ENCODE measurements at places on chromosomes 3 and 15.

GRCh38 chr3:192850451-192850981, 67.1 kb downstream of the MB21D2 start:
- no peak for DNase-seq

DNA sequence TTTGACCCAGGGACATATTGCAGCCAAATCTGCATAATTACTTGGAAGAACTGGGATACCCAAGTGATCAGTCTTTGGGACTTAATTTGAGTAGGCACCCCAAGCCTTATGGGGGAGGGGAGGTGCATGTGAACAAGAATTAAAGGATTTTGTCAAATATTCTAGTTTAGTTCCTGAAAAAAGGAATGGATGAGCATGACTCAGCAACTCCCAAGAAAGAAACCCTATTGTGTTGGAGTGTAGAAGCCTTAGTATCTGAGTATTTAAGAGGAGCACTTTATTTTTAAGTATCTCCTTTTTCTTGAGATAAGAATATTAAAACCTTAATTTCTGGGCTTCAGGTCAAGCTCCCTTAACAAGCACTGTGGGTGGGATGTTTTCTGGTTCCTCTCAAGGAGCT, 222.4 kb downstream of the CD47 start:
- no peak for DNase-seq

- DNase-seq: no peak
Measured at GRCh38 chr3:43953814-43954692, 263.3 kb downstream of the ABHD5 start.

DNA sequence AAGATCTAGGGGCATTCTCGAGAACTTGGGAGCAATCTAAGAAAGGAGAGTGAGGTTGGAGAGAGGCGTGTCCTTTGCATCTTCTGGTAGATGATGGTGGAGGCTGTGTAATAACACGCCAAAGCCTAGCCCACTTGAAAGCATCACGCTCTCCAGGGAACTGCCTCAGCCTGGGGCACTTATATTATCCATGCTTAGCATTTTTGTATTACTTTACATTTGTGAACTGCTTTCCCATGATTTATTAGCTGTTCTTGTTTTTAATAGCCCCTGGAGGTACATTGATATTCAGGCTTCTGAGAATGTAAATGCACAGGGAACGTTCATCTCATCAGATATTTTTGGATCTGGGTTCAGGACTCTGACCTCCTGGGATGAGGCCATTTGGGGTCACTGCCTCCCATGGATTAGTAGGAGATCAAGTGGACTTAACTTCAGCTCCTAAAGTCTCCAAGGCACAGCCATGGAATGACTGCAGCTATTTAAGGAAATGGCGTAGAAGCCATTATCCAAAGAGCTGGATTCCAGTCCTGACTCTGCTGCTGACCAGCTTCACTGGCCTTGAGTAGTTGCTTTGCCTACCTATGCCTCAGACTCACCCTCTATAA, 124.9 kb downstream of the LPP start:
- DNase-seq: no peak

DNA sequence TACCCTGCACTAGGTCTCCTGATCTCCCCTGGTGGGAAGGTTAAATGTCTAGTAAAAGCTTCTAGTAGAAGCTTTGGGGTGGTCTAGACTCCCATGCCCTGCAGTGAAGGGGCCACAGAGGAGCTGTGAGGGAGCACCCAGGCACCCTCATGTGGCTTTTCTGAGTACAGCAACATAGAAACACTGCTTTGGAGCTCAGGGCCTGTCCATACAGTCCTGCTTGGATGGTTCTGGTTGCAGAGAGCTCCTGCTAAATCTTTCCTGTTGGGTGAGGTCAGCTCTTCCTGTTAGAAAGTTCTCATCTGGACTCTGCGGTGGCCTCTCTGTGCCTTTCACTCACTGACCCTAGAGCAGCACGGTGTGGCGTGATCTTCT, 47.8 kb downstream of the GPD1L start:
- DNase-seq: no peak

DNA sequence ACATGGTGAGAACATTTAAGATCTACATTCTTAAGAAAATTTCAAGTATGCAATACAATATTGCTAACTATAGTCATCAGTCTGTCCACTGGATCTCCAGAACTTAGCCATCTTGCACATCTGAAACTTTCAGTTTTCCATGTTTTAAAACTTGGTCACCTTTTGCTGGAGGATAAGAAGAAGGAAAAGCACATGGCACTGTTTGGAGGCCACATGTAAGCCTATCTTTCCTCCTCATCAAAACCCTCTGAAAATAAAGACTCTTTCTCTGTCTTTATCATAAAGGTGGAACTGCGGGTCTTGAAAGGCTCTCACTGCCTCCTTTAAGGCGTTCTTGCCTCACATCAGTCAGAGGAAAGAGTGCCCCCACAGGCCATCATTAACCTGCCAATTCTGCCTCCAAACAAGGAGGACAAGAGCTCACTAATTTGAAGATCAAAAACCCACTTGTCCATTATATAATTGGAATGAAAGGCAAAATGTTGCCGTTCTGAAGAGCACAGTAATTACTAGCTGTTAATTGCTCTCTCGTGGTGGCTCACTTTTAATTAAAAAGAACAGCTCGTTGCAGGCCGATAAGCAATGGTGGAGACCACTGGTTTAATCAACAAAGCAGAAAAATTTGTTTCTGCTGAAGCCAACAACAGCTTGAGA, 157.8 kb downstream of the MECOM start:
- no peak for DNase-seq

DNA sequence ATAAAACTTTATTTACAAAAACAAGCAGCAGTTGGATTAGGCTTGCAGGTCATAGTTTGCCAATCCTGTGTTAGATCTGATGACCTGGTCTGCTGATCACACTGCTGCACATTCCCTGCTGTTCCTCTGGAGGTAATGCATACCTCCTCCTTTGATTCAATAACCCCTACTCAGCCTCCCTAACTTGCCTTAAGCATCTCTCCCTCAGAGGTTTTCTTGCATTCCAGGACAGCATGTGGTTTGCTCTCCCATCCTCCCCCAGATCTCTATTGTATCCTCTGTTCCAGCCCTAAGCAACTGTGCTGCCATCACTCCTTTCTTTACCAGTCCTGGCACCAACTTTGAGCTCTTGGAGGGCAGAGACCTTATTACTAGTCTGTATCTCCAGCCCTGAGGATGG, 63.4 kb downstream of the CACNA2D3 start:
- DNase-seq: no peak

Data from hindlimb muscle (tissue), 1 donor.